ENCODE measurements at places on chromosomes 16 and 17.

DNA sequence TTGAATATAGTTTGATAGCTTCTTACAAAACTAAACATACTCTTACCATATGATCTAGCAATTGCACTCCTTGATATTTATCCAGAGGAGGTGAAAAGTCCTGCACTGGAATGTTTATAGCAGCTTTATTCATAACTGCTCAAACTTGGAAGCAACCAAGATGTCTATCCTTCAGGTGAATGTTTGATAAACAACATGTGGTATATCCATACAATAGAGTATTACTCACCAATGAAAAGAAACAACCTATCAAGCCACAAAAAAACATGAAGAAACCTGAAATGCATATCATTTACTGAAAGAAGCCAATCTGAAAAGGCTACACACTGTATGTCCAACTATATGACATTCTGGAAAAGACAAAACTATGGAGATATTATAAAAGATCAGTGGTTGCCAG is 16.1 kb downstream of the STAT3 start:
- DNase-seq, result no peak

GRCh38 chr17:65551267-65552040 is 10.0 kb downstream of the AXIN2 start:
- DNase-seq, result no peak

DNA sequence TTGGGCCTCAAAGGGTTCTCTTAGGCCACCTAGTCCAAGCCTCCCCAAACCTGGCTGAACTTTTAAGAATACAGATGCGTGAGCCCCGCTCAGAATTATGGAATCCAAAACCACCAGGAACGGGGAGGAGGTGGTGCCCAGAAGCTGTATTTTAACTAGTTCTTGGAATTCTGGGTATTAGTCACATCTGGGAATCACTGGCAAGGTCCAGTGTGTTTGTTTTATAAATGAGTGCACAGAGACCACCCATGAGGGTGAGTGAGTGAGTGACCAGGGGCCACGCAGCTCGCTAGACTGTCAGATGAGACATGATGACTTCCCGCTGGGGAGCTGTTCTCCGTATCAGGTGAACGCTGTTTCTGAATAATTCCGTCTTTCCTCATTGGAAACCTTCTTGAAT is 14.2 kb downstream of the KLHL36 start:
- no peak for DNase-seq

DNA sequence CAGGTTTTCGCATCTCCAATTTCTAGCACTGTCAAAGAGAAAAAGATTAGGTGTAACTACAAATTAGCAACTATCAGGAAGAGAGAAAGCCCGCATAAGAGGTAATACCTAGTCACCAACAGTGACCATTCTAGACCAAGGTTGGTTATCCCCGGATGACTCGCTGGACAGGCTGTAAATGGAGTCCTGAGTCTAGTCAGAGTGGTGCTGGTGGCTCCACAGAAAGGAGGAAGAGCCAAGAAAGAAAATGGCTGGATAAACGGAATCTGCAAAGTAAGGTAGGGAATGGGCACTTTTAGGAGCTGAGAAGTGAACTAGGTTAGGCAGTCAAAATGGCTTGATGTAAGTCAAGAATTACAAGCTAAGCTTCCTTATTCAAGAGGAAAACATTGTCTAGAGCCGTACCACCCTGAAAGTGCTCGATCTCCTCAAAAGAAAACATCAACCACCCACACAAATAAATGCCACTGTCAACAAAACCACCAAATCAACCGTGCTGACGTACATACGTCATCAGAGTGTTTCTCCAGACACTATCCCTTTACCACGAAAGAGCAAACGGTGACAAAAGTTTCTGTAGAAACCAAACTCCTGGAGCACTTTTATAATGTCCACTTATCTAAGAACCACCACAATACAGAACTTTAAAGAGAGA is 2.2 kb downstream of the GSPT1 start:
- peak; percentile 70 for DNase-seq

GRCh38 chr17:9151091-9151490 is 129.8 kb downstream of the NTN1 start:
- DNase-seq, result no peak

DNA sequence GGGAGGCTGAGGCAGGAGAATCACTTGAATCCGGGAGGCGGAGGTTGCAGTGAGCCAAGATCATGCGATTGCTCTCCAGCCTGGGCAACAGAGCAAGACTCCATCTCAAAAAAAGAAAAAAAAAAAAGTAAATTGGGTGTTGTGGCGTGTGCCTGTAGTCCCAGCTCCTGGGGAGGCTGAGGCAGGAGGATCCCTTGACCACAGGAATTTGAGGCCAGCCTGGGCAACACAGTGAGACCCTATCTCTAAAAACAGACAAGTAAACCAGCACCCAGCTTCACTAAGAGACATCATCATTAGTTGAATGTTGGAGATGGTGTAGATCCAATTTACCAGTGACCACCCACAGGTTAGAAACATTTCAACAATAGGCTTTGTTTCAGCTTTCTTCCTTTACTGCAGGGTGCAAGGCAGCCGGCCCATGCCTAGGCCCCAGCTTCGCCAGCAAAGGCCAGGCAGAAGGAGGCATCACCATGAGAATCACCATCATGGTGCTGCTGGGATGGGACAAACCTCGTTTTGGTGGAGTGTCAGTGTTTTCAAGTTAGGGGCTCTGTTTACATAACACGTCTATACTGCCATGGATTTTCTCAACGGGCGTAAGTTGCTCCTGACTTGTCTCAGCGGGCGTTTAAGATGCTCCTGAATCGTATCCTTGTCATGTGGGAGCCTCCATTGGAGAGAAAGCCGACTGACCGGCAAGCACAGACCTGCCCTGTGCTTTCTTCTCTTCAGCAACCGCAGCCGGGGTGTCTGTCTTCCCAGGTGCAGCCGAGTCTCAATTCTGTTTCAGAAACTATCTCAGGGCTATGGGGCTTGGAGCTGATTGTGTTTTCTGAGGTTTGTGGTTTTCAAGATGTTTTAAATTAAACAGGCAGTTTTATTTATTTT is 7.3 kb downstream of the TCF25 start:
- no peak for DNase-seq

- DNase-seq, result peak; percentile 84
These were observed 8.1 kb upstream of the EFCAB13 start for GRCh38 chr17:47315451-47316266.

- DNase-seq, result no peak
These were observed 47.8 kb downstream of the ANKRD11 start for GRCh38 chr16:89442588-89442987.

DNA sequence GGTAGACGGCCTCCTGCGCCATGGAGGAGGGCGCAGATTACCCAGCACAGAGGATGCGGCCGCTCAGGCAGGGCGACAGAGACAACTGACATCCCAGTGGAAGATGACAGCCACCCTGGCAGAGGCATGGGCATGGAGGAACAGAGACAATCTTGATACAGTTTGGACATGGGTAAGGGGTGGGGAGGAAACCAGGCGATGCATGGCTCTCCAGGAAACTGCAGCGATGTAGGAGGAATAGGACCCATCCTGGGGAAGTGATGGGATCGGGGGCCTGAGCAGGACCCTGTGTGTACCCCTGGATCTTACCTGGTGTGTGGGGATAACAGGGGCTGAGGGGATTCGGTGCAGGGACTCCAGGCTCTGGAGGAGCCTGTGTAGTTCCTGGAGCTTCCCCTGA is 4.6 kb downstream of the OSBPL7 start:
- DNase-seq, result no peak

GRCh38 chr17:76492989-76493501 is 8.2 kb downstream of the RHBDF2 start:
- peak; percentile 96 for DNase-seq

- peak; percentile 44 for DNase-seq
These were observed 22.7 kb downstream of the USP22 start for GRCh38 chr17:21019976-21020586.

- DNase-seq, result peak; percentile 52
These were observed 481 bp downstream of the CNTROB start for GRCh38 chr17:7932483-7932891.

- DNase-seq, result no peak
These were observed 123.2 kb downstream of the CPPED1 start for GRCh38 chr16:12680531-12680930.

GRCh38 chr17:65515959-65516948 is 45.2 kb downstream of the AXIN2 start:
- DNase-seq, result no peak

DNA sequence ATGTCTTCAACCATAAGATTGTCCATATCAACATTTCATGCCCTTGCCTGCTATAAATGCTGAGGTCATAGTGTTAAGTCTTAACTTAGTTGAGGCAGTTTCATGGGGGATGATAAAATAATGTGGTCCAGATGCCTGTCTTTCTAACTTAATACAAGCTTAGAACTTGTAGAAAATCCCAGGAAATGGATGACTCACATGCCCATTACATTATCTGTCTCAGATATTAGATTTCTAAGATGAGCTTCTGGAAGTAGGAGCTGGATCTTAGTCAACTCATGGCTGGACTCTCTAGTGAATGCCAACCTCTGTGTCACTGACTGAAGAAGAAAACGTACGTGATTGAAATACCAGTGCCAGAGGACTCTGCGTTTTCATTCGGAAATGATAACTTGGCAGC is 797.5 kb upstream of the EEF2KMT start:
- no peak for DNase-seq

- DNase-seq, result no peak
These were observed 30.8 kb downstream of the WSCD1 start for GRCh38 chr17:6100891-6101500.

DNA sequence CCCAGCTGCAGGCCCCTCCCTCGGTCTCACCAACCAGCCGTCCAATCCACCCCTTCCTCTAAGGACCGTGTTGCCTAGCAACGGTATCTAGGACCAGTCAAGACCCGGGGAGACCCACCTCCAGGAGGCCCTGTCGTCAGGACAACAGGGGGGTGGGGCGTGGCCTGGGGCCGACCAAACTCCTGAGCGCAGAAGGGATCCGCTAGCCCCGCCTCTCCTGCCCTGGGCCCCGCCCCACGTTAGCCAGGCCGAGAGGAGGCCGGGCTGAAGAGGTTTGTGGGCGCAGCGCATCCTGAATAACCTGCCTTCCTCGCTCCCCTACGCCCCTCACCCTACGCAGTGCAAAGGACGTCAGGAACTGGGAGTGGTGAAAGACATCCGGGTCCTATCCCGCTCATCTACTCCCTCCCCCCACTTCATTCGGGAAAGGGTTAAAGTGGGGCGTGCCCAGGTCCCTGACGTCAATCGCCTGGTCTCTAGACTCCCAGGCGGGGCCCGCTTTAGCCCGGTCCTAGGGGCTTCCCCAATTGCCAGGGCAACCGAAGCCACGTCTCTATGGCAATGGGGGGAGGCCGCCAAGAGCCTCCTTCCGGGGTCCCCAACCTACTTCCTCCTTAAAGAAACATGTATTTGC is 14.7 kb downstream of the DLG4 start:
- DNase-seq, result peak; percentile 77

DNA sequence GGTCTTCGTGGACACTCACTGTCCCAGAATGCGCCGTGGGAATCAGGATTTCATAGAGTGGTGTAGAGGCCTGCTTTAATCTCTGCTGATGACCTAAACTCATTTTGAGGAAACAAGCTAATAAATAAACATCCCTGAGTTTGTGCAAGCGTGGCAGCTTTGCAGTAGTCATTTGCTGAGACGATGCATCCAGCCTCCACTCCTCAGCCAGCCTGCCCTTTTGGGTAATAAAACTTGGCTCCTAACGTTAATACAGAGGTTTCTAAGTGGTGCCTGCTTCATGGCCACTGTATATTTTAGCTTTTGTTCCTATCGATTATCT is 1.3 kb downstream of the DGKE start:
- DNase-seq, result peak; percentile 73

DNA sequence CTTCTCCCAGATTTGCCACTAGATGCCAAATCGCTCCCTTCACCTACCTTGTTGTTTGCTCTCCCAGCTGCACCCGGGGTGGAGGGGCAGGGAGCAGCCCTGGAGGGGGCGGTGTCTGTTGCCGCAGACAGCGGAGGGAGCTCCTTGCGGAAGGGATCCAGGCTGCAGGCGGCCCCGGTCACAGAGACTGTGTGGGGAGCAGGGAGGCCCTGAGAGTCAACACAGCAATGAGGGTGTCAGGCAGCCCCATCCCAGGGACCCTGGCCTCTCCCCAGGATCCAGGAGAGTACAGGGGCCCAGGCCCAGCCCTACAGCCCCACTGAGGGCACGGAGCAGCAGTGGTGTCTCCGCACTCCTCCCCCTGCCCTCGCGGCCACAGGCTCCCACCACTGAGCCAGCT is 50.5 kb upstream of the CHMP6 start:
- no peak for DNase-seq

- no peak for DNase-seq
These were observed 33.8 kb downstream of the CHD9NB start for GRCh38 chr16:53018834-53019416.

- DNase-seq, result peak; percentile 84
These were observed 240.0 kb downstream of the C16orf95 start for GRCh38 chr16:87076950-87077749.

DNA sequence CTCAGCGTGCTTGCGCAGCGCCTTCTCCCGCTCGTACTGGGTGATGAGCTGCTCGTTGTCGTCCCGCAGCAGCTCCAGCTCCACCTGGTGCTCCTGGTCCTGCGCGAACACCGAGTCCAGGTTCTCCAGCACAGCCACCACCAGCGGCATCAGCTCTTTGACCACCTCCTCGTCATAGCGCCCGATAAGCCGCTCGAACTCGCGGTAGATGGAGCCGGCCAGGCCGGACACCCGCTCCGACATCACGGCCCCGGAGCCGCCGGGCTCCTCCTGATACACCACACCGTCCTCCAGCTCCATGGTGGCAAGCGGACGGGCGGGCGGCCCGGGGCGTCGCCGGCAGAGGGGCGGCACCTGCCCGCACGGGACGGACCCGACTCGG is 320 bp downstream of the SPAG9 start:
- DNase-seq, result no peak

- no peak for DNase-seq
These were observed 70.6 kb downstream of the SREBF1 start for GRCh38 chr17:17766077-17766743.

DNA sequence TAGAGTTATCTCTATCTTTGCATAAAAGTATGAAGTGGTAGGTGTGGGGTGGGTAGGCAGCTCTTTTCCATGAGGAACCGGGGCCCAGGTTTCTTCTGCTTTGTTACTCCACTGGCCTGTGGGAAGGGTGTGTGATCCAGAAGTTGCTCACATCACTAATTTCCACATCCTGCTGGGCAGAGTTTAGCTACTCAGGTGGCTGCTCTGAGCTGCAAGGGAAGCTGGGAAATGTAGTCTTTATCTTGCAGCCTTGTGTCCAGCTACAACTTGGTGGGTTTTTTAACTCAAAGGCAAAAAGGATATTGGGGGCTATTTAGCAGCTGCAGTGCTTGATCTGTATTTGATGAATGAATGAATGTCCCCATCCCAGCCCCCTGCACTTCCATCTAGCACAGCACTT is 335.3 kb downstream of the SNX29 start:
- DNase-seq, result peak; percentile 33

DNA sequence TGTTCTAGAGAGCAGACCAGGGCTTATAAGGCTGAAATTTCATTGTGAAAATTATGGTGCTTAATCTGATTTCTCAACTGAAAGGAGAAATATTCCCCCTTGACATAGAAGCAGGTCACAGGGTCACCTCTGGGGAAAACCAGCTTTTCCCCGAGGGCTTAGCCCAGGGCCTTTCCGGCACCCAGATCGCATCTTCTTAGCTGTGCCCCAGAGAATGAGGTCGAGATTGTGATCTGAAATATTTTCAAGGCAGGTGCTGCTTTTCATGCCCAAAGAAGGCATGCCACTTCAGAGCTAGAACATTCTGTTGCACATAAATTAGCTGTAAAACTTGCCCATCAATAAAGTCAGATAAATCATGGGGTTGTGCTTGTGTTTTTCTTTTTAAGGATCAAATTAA is 25.4 kb upstream of the ARHGAP17 start:
- no peak for DNase-seq

GRCh38 chr17:79188048-79188447 is 113.4 kb downstream of the ENGASE start:
- peak; percentile 31 for DNase-seq
